Gastroesophageal sphincter (tissue), 4 donors: ENCODE measurements at places on chromosomes 6 and 20.

DNA sequence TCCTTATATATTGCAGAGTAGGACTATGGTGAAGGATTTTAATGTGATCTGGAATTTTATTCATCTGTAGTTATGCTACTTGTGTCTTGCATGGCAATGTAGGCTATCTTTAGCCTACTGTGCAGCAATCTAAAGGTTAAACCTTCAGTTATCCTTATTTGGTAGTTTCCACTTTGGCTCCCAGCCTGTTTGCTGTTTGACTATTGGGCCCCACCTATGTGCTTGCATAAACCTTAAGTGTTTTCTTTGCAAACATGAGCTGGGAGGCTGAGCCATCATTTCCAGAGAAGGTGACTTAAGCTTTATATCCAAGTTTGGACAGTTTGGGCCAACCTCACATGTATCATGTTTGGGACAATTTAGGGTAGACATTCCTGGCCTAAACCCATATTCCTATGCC, 537.5 kb downstream of the BTBD3 start:
- no peak for ATAC-seq

- no peak for ATAC-seq
Observed at GRCh38 chr6:81763051-81763450, 10.6 kb upstream of the TENT5A start.

GRCh38 chr20:13205425-13205824, 15.6 kb upstream of the ISM1 start:
- ATAC-seq: no peak

DNA sequence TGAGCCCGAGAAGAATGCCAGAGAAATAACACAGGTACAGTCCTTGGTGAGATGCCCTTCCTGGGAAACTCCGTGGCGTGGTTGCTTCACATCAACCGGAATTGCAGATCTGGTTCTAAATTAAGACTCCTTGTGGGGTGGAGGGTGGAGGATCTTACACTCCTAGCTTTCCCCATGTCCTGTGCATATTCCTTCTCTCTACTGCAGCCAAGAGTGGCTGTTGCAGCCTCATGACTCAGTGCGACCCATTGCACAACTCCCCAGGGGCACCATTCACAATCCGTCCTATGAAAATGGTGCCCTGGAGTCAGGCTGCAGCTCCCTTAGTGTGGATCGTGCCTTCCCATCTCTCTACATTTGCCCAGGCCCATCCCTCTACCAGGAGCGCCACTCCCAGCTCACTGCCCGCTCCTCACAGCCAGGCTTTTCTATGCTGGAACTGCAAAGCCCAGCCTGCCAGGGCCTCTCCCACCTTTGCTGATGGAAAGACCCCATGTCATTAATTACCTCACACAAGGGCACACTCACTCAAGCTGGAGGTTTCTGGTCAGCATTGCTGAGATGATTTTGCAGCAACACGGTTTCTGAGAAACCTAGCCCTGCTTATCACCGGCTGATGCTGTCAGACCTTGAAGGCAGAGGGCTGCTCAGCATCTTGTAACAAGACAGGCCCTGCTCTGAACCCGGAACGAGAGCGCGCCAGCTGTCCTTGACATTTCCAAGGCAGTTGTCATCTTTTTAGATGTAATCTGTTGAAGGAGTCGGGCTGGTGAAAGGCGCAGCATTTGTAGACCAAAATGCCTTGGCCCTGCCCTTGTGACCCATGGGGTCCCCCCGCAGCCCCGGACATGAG, 39.7 kb downstream of the SIRPA start:
- ATAC-seq: peak; percentile 90

GRCh38 chr20:43936104-43936770, 21.6 kb downstream of the TOX2 start:
- no peak for ATAC-seq

- no peak for ATAC-seq
Observed at GRCh38 chr6:37560737-37561103, 61.0 kb upstream of the CCDC167 start.

DNA sequence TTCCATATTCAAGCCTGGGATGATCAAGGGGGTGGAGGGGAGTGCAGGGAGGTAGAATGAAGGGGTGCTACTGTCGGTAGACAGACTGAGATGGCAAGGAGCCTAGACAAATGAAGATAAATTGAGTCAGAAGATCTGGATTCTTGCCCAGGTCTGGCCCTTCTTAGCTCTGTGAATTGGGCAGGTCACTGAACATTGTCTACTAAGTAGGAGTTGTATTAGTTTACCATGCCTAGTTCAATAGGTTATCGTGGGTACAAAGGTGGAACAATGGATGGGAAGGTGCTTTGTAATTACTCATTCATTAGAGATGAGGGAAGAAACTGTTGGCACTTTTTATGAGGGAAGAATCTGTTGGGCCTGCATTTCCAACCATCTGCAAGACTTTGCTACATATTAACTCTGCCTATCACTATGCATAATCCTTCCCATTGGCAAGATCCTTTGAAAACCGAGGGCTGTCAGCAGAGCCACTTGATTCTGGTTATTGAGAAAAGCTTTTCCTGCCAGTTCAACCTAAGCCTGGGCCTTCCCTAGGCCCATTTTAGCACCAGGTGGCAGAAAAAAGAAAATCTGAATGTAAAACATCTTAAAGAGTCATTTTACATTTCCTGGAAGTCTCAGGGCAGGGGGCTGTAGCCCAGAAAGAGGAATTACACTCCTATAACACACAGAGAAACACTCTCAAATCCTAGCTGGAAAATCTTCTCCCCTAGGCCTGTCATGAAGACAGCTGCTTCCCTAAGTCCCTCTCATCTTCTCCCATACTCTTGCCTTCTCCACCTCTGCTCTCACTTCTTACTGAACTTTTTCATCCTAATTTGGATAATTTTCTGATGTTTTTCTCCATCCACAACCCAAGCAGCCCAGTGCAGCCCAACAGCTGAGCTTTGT, 103.5 kb downstream of the CD24 start:
- no peak for ATAC-seq

DNA sequence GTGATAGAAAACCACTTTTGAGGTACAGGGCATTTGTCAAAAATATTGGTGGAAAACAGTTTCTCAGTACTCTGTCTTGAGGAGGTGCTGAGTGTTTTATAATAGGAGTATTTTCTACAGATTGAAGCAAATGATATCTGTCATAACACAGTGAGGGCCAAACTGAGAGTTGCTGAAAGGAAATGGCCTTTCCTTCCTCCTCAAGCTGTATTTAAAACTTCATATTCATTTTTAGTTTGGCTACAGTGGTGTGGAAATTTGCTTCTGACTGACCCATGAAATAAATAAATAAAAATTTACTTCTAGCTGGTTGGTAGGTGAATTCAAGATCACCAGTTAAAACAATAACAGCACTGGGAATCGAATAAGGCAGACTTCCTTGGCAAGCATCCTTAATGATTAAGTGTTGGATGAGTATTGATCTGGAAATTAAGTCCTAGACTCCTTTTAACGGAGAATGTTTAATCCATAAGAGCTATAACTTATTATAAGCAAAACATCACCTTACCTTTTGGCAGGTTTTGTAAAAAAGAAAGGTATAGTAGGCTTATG, 828.6 kb upstream of the CITED2 start:
- ATAC-seq: no peak

DNA sequence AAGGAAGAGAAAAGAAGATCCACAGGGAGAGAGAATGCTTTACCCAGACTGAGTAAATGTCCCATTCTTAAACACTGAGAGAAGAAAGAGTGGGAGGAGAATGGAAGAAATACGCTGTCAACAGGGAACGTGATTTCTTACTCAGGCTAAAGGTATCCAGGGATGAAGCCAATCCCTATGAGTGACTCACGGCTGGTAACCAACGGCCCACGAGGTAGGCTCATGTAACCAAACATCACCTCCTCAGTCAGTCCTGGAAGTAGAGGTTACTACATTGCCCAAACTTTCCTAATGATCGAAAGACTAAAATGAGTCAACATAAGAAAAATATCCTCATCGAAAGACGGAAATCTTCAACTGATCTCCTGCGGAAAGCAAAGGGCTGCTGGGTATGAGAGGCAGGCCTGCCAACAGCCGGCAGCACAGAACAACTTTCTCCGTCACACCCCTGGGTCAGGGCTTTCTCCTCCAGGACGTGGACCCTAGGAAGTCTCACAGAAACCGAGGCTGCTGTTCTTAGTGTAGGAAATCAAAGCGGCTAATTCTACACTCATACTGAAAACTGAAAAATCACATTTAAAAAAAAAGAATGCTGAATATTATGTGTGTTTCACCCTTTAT, 292.6 kb downstream of the GMDS start:
- no peak for ATAC-seq

DNA sequence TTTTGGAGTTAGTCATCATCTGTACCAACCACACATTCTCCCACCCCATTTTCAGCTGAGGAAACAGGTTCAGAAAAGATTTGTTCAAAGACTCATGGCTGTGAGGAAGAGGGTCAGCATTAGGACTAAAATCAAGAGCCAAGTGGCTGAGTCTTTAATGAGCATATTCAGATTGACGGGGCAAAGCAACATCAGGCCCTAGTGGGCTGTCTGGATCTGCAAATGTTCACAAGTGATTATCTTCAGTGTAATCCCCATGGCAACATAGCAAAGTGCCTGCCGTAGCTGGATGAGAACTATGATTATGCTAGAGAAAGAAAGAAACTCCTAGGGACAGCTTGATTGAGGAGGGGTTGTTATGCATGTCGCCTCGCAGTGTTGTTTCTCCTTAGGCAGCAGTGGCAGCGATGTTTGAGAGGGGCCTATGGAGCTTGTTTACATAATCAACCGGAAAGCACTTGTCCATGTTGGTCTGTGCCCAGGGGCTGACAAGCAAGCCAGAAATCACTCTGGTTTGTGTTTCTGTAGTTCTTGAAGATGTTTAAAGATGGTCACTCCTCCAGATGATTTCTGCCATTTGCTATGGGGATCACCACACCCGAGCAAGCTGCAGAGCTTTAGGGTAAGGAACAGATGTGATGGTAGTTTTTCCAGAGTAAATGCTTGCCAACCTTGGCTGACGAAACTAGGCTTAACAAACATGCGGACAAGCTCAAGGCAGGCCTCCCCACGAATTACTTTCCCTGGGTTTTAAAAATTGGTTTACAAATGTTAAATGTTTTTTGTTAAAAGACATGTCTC, 124.3 kb upstream of the MLIP start:
- ATAC-seq: no peak

GRCh38 chr6:63477422-63478040, 94.7 kb upstream of the LOC128125822 start:
- no peak for ATAC-seq

- ATAC-seq: no peak
Observed at GRCh38 chr20:19748681-19749080, 9.4 kb upstream of the RIN2 start.

GRCh38 chr6:115972679-115973078, 88.0 kb downstream of the FRK start:
- no peak for ATAC-seq

DNA sequence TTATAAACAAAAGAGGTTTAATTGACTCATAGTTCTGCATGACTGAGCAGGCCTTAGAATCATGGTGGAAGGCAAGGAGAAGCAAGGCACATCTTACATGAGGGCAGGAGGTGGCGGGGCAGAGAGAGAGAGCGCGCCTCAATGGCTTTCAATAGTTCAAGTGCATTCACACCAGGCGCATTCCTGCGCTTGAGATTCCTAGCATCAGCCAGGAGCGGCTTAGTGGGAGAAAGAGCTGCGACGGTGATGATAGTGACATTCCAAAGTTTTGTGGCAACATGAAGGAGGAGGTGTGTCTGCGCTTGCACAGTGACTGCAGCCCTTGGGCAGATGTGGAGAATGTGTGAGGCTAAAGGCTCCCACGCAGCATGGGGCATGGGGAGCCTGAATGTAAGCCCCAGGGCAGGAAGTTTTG, 25.0 kb upstream of the EMILIN3 start:
- no peak for ATAC-seq

DNA sequence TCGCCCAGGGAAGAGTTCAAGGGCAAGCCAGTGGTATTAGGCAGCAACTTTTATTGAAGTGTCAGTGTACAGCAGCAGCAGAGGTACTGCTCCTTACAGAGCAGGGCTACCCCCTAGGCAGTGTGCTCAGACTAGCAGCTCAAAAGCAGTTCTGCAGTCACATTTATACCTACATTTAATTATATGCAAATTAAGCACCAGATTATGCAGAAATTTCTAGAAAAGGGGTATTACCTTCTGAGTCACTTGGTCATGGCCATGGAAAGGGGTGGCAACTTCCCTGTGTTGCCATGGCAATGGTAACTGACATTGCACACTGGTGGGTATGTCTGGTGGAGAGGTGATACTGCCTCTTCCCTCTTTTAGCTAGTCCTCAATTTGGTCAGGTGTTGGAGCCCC, 2.1 kb upstream of the ZKSCAN4 start:
- ATAC-seq: no peak

- no peak for ATAC-seq
Observed at GRCh38 chr20:9134346-9134745, 65.5 kb downstream of the PLCB4 start.

DNA sequence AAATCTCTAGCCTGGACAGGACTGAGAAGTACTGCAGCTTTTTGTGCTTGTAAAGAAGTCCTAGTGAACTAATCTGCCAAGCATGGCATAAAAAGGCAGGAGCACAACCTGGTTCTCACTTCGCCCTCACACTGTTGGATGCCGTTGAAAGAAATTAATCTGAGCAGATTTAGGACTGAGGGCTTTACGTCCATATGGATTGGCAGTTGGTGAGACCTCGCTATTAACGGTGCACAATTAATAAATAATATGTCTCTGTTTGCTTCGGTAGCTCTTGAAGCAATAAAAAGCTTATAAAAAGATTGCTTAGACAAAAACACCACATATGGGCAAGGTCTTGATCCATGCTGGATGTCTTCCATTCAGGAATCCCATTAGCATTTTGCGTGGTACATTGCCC, 185.6 kb upstream of the EPHA7 start:
- ATAC-seq: no peak

- ATAC-seq: no peak
Observed at GRCh38 chr6:10414756-10415616, at the start of gene TFAP2A. Gene TFAP2A (minus strand): TSS chr6:10415074. CDS start chr6:10414991, 83 bp downstream.

- ATAC-seq: no peak
Observed at GRCh38 chr6:11272491-11273192, 40.2 kb upstream of the NEDD9 start.

- no peak for ATAC-seq
Observed at GRCh38 chr6:108702106-108702851, 141.6 kb downstream of the FOXO3 start.

DNA sequence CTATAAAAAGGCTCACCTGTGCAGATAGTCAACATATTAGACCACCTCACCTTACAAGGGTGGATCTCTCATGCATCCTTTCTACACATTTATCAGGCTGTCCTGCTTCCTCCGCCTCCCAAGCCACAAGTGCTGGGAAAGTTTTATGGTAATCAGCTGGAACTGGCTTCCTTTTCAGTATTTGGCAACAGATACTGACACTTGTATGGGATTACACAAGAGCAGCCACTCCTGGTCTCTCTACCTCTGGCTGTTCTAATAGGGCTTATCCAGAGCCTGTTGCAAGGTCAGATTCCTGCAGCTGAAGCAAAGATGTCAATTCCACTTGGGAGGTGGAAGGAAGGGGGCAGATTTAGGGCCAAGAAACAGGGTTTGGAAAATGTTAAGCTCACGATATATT, 503 bp upstream of the GPLD1 start:
- ATAC-seq: no peak

GRCh38 chr6:134521116-134521501, 203.2 kb upstream of the SGK1 start:
- ATAC-seq: no peak

GRCh38 chr6:71250099-71250602, 38.5 kb upstream of the OGFRL1 start:
- peak; percentile 86 for ATAC-seq

- no peak for ATAC-seq
Observed at GRCh38 chr6:162621246-162621645, 106.3 kb downstream of the PRKN start.
